Activated CD8-positive, alpha-beta memory T cell treated with anti-CD3 and anti-CD28 coated beads for 1 hour (primary cell): ENCODE measurements at places on chromosomes 6 and 20.

- DNase-seq, result no peak
These were observed 4.6 kb downstream of the SYTL3 start for GRCh38 chr6:158654498-158654897.

DNA sequence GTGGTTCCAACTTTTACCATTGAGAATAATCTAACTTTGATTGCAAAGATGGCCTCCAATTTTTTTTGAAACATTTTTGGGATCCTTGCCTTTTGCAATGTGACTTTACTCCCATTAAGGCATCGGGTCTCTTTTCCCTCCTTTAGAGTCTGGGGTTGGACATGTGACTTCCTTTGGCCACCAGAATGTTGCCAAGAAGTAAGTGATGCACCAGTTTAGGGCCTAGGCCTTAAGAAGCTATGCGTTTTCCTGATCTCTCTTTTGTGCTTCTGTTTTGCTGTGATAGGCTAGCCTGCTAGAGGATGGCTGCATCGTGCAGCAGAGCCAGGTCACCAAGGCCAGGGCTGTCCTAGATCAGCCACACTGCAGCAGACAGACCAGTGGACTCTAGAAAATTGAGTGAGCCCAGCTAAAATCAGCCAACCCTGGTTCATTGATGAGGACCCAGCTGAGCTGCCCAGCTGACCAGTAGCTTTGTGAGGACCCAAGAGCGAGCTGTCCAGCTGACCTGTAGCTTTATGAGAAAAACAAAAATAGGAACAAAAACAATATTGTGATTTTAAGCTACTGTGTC lies 594.0 kb upstream of the JAG1 start:
- DNase-seq, result no peak

GRCh38 chr20:48332555-48332954 lies 495.2 kb downstream of the PREX1 start:
- DNase-seq, result no peak

- DNase-seq, result no peak
These were observed 21.0 kb downstream of the PPARD start for GRCh38 chr6:35363293-35363750.

DNA sequence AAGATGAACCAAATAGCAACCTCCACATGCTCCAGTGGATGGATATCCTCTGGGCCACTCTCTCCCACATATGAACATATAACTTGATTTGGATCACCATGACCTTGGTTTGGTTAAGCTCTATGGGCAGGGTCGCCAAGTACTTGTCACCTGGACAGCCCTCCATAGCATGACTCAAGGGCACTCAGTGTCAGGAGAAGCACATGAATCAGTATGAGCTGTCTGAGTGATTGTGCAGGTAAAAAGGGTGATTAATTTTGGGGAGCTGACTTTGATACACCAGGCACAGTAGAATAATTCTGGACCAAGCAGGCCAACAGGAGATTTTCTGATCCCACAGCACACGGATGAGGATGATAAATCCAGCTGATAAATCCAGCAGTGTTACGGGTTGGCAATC lies 74.4 kb downstream of the OPRM1 start:
- DNase-seq, result no peak

- no peak for DNase-seq
These were observed 79.1 kb downstream of the LRRC1 start for GRCh38 chr6:53873922-53874321.

- peak; percentile 3 for DNase-seq
These were observed 28.5 kb upstream of the SNRPB2 start for GRCh38 chr20:16701296-16701695.

DNA sequence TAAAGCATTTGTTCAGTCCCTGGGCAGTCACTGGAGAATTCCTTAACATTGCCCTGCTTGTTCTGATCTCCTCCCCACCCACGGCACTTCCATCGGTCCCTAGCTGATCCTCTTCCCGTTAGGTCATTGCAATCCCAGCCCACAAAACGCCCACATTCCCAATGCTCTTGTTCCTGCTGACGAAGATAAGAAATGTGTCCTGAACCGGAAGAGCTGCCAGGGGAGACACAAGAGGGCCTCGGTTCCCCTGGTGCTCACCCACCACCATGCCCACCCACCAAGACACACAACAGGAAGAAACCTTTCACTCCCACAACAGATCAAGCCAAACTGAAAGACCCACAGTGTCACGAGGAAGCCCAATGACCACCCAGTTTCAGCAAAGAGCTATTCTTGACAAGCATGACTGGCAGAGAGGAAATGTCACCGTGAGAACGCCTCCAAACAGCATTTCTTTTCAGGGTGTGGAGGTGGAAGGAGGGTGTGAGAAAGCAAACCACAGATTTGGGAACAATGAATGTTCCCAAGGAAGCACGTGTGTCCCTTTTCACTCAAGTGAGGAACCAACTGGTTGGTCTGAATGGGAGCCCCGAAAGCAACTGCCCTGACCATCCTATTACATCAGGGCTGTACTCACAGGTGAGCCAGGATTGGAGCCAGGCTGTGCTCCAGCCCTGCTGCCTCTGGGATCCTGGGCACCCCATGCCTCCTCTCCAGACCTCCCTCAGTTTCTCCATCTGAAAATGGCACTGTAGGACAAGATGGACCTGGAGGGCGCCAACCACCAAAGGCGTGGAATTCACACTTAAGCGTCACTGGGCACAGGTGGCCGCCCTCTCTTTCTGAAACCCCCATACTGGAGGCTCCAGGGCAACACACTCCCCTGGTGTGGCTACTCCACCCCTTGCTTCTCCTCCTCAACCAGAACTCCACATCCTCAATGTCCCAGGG lies 97.5 kb downstream of the ZMYND8 start:
- DNase-seq, result no peak

GRCh38 chr6:17881085-17881858 lies 106.2 kb downstream of the KIF13A start:
- DNase-seq, result no peak

- DNase-seq, result no peak
These were observed 70.3 kb downstream of the RSPO3 start for GRCh38 chr6:127188744-127189143.

DNA sequence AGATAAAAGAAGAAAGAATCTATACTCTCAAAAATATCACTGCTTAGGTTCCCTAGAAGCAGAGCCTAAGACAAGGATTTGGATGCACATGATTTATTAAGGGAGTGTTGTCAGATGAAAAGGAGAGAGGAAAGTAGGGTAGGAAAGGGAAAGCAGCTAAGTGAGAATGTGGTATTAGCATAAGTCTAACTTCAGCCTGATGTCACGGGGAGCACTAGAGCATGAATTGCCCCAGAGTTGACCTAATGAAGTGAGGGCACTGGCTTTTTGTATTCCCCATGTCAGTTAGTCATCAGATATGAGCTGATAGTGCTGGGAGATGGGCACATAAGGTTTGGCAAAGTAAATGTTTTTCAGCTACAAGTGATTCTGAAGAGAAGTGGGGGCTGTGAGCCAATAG lies 129.0 kb upstream of the THEMIS start:
- no peak for DNase-seq

DNA sequence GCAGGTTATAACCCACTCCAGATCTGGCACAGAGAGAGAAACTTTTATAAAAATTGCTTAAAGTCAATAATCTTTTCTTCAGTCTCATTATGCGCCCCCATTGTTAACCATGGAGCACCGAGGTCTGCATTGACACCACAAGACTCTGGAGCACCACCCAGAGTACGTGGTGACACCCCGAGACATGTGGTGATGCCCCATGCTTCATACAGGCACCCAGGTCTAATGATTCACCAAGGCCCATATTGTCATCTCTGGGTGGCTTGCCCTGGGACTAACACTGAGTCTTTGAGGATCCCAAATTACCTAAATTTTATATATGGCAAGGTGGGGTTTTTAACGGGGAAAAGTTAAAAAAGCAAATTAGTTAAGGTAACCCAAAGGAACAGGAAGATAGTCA lies 31.1 kb downstream of the CD109 start:
- no peak for DNase-seq

- no peak for DNase-seq
These were observed 10.1 kb upstream of the PGC start for GRCh38 chr6:41757271-41757670.

GRCh38 chr20:46634528-46634927 lies 16.7 kb downstream of the SLC13A3 start:
- DNase-seq, result no peak

DNA sequence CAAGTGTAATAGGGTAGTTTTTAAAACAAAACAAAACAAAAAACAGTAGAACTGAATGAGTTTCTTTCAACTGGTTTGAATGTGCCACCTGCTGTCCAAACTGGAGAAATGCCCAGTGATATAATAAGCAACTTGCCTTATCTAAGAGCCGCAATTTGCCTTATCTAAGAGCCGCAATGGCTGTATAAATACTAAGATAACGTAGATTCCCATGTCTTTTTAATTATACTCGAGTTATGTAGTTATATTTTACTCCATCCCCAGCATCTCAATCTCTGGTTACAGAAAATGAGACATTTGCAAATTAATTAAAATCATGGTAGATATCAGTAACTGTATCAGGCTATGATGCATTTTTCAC lies 67.2 kb downstream of the RPP40 start:
- DNase-seq, result no peak

- no peak for DNase-seq
These were observed 44.9 kb upstream of the DST start for GRCh38 chr6:56687551-56687950.

- DNase-seq, result no peak
These were observed 18.9 kb downstream of the L3MBTL3 start for GRCh38 chr6:130037207-130037811.

GRCh38 chr6:53758496-53758895 lies 36.3 kb upstream of the LRRC1 start:
- no peak for DNase-seq

DNA sequence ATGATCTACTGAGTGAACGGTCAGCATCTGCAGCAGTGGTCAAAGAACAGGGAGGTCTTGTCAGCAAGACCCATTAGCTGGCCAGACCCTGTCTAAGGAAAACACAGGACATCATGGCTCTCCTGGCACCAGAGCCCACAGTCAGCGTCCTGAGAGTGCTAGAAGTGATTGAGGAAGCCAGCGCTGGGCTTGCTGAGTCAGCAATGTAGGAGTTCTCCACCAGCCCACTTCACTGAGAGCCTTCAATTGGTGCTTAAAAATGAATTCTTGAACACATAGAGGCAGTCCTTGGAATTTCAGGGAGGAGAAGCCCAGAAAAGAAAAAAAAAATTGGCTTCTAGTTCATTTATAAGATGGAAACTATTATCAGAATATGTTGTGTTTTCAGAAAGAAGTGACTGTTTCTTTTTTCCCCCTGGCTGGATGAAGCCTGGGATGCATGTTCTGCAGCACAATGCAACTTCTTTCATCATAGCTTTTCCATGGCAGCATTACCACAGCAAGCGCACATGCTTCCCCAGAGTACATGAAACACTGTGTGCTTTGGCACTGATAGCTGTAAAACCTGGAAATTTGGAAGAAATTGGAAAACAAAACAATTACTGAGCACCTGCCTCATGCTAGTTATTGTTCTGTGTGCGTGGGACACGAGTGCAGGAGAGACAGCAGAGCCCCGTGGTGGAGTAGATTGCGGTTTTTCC lies 899.9 kb downstream of the C6orf118 start:
- DNase-seq, result no peak

- no peak for DNase-seq
These were observed 60.2 kb downstream of the CTCFL start for GRCh38 chr20:57464642-57465211.

- no peak for DNase-seq
These were observed 45.0 kb downstream of the TFAP2A start for GRCh38 chr6:10369896-10370295.

- DNase-seq, result no peak
These were observed 12.0 kb upstream of the PDCD2 start for GRCh38 chr6:170596426-170596825.

DNA sequence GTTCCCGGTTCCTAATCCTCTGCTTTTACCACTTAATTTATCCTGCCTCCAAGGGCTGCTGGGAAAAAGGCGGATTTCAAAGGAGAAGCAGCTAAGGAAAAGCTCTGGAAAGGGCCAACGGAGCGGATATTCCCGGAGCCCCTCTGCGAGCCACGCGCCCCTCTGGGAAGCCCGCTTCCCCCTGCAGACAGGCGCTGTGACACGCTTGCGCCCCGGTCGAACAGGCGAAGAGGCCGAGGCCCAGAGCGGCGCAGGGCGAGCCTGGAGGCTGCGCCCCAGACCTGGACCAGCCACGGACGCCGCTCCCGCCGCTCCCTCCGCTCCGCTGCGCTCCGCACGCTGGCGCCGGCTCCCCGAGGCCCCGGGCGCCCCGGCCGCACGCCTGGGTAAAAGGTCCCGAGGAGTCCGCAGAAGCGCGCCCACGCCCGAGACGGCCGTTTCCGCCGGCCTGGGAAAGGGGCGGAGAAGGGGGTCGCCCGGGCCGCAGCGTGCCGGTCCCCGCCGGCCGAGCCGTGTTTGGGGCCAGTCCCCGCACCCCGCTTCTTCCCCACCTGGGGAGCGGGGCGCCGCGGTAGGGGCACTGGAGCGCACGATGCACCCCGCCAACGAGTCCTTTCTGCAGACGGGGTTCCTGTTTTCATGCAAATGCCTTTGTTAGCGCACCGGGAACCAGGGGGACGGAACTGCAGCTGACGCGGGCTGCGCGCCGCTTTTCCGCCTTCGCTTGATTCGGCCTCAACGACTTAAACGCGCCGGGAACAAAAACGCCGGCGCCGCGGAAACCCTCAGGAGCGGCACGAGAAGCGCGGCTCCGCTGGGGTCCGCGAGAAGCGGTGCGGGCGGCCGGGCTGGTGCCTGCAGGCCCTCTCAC lies 91.9 kb upstream of the SIRPA start:
- no peak for DNase-seq

DNA sequence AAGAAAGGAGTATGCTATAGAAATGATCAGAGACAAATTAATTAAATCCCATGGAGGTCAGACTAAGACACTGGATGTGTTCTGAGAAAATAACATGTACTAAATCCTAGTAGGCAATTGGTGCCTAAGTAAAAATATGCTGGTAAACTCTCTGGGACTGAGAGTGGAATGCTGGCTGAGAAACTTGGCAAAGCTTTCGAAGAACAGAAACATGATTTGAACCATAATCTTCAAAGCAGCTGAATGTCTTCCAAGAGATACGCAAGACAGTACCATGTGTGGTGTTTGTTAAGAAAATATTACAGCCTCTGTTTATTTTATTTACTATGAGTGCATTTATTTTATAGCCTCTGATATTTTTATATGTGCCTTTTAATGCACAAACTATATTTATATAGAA lies 55.2 kb downstream of the EFHC1 start:
- no peak for DNase-seq

GRCh38 chr6:105940990-105941389 lies 145.1 kb upstream of the PRDM1 start:
- DNase-seq, result no peak

DNA sequence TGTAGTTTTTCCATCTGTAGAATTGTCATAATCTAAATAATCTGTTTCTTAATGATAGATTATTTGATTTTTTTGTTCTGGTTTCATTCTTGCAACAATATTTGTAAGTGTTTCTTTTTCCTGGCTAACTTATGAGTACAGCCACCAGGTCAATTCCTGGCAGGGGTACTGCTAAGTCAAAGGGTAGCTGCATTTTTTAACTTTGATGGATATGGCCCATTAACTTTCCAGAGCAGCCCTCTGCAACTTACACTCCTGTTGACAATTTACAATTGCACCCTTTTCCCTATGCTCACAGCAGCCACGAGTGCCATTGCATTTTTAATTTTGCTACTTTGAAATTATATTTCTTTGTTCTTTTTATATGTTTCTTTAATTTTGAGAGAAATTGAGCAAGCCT lies 209.3 kb upstream of the CST7 start:
- no peak for DNase-seq

GRCh38 chr6:7528565-7528964 lies 12.9 kb upstream of the DSP start:
- DNase-seq, result no peak
